ENCODE measurements at places on chromosomes 2 and 18.

- no peak for DNase-seq
Observed at GRCh38 chr2:21759819-21760218, 636.1 kb downstream of the TDRD15 start.

DNA sequence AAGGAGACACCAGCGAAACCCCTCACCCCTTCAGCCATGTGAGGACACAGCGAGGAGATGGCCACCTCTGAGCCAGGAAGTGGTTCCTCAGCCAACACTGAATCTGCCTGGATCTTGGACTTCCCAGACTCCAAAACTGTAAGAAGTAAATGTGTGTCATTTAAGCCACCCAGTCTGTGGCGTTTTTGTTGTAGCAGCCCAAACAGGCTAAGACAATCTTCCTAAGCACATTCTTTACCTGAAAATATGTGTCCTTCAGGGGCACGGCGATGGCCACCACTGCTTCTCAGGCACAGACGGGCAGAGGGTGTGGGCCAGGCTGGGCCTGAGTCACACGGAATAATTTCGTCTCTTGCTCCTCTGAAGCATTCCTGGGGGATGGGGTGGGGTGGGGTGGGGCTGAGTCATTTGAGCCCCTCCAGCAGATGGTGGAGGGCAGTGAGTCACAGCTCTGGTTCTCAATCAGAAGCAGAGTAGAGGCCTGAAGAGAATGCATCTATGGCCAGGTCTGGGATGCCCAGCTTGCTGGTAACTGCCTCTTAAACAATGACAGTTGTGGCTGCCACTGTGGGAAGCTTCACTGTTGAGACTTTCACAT lies 142.4 kb downstream of the CAPN13 start:
- DNase-seq, result peak; percentile 24

DNA sequence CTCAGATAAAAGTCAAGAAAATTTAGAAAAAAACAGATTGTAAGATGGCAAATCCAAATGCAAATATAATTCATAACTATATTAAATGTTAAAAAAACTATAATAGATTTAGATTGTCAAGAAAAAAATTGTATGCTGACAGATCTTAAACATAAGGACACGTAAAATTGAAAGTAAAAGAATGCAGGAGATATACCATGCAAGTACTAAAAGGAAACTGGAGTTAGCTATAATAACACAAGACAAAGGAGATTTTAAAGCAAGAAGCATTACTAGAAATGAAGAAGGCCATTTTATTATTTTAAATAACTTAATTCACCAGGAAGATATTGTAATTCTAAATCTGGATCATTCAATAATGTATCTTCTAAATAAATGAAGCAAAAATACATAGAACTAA lies 48.3 kb downstream of the TTC21B start:
- DNase-seq, result no peak

DNA sequence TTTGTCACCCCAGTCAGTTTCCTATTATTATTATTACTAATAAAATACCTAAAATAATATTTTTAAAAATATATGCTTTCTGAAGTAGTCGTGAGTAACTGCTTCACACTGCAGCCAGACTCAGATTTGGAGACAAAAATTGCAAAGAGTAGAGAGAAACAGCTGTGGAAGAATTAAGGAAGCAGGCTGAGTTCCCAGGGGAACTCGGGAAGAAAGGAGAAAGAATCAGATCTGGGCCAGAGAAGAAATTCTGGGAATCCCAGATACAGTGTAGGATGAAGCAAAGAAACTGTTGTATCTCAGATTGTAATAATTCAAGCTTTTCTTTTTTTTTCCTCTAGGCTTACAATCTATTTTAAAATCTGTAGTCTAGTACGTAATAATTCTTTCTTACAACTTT lies 182.3 kb downstream of the FTCDNL1 start:
- no peak for DNase-seq

DNA sequence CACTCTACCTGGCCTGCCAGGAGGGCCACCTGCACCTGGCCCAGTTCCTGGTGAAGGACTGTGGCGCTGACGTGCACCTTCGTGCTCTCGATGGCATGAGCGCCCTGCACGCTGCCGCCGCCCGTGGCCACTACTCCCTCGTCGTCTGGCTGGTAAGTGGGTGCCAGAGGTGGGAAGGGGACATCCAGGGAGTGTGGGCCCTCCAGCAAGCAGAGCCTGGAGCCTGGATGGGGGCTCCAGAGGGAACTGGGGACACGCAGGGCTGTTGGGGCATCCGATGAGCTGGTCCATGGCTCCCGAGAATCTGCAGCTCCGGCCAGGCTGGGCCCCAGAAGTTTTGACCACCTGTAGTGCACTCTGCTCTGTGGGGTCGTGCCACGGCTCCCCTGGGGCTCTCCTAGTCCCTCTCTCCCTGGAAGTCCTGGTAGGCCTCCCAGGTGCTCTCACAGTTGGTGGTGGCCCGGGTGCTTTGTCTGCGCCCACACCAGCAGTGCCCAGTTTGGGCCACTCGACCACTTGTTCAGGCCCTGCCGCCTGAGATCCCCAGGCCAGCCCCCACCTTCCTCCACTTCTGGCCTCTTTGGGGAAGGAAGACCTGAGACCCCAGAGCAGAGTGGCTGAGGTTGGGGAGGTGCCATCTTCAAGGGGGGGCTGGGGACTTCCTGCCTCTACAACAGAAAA lies 4.7 kb downstream of the ESPNL start:
- no peak for DNase-seq

DNA sequence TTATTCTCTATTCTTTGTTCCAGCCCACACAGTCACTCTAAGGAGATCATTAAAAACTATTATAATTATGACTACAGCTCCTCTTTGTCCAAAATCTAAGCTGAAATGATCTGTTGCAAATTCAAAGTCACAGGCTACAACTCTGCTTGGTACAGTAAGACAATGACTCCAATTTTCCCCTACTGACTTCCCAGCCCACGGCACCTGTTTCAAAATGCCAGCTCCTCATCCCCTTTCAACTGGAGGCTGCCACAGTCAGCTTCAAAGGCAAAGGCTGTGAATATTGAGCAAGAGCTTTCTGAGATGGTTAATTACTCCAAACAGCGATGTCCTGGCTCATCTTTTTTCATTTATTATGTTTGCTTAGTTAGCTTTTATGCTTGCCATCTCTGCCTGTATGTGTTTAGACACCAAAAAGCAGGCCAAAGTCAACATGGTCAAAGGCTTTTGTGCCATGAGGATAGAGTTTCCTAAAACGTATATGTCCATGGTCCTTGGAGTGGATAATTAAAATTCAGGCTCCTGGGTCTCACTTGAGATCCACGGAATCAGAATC lies 141.1 kb downstream of the DOCK10 start:
- no peak for DNase-seq

DNA sequence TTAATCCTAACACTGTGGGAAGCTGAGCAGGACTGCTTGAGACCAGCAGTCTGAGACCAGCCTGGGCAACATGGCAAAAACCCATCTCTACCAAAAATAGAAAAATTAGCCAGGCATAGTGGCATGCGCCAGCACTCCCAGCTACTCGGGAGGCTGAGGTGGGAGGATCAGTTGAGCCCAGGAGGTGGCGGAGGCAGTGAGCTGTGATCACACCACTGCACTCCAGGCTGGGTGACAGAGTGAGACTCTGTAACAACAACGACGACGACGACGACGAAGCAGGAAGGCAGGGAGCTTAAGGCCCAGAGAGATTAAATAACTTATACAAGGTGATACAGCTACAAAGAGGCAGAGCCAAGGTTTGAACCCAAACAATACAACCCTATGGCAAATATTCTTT lies 37.3 kb downstream of the CFAP36 start:
- no peak for DNase-seq

DNA sequence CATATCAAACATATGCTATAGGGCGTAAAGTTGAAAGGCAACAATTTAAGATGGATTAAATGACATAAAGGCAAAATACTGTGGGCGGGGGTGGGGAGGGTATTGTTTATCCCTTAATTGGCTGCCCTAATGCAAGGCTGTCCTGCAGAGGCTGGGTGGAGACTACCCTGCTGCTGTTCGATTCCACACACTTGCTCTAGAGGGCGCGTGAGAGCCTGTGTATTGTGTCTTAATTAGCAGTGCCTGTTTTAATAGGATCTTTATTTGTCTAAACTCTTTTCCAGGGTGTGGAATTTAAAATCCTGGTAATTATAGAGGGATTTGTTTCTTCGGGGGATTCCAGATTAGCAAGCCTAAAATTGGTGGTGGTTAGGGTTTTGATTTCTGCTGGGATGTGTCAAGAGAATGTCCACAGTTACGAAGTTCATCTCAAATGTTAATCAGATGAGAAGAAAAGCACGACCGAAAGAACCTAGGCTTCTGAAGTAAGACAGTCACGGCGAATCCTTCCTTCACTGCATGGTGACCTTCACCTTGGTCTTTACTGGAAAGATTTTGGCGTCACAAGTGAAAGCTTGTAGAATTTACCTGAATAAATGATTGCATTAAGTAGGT lies 103.5 kb upstream of the MAP3K20 start:
- DNase-seq, result no peak

GRCh38 chr2:194745557-194746146 lies 911.4 kb upstream of the SLC39A10 start:
- no peak for DNase-seq

DNA sequence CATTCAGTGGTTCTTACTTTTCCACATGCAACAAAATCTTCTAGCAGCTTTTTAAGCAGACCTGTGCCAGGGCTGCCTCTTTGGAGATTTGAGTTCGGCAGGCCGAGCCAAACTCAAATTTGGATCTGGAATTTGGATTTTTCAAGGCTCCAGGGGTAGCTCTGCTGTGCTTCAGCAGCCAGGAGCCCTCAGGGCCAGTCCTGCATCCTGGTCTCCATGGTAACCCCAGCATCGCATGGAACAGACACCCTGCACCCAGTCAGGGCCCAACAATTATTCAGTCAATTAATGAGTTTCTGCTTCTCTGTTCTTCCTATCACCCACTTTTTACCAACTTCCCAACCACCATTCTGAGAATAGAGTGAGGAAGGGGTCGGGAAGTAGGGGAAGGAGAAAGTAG lies 30.0 kb downstream of the EN1 start:
- no peak for DNase-seq

DNA sequence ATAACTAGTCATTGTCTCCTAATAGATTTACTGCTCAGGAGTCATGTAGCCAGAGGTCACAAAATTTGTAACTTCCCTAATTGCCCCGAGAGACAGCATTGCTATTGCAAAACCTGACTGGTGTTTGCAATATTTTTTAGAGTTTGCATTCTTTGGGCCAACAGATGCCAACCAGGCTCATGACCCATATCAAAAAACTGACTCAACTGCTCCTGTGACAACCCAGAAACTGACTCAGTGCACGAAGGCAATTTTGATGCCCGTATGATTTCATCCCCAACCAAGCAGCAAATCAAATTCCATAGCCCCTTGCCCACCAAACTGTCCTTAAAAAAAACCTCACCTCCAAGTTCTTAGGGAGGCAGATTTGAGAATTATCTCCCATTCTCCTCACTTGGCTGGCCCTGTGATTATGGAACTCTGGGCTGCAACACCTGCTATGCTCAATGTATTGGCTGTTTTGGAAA lies 951.3 kb downstream of the TSN start:
- DNase-seq, result no peak

DNA sequence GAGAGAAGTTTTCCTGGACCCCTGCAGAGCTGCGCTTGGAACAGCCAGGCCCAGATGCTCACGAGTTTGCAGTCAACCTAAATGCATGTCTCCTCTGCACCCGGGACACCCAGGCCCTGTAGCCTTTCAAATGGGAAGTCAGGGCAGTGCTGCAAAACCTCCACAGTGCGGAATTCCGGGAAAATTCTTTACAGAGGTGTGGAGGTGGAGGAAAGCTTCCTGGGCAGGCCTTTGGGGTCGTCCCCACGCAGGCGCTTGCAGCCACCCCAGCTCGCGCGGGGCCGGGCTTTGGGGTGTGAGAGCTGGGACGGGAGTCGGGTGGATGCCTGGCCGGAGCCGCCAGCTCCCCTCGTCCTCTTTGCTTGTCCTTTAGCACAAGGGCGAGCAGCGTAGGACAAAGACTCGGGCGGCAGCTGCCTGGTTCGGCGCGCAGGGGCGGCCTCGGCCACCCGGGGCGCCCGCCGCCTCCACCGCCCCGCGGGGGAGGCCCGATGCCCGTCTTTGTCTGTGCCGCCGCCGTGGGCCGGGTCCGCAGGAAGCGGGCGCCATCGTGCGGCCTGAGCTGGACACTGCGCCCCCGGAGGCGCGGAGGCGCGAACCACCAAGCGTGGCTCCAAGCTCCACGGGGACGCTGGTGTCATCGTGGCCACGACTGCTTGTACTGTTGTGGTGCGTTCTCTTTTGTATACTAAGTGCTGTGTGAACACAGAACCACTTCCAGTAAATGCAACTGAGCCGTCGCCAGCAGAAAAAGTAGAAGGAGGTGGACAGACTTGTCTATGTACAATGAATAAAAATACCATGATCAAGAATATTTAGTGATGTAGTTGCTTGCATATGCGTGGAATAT lies 28.2 kb upstream of the BCL11A start:
- DNase-seq, result peak; percentile 56

DNA sequence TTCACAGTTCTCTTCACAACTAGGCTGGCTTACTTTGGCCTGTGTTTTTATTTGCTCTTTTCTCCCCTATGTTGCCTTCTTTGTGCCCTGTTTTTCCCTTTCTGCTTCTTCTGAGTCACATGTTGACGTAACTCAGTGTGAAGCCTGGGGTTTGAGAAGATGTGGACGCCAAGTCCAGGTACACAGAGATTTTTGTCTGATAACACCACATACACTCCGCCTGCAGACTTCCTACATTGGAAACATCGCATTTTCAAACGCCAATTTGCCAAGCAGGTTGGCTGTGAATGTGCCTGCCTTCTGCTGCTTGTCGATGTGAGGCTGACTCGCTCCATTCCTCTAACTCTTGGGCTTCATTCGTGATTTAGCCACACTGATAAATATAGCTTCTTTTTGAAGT lies 62.6 kb upstream of the FN1 start:
- DNase-seq, result no peak

DNA sequence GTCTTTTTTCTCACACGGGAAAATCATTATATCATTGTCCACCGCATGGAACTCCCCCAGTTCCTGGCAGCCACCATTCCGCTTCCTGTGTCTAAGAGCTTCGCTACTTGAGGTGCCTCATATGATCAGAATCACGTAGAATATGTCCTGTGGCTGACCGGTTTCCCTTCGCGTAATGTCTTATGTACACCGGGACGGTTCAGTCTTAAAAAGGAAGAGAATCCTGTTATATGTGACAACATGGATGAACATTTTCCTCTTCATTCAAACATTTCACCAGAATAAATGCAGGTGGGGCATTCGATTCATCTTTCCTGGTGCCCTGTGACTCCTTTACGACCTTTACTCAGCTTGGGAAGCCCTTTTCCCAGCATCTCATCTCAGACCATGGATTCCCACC lies 131.7 kb upstream of the TWIST2 start:
- DNase-seq, result no peak

GRCh38 chr2:85148190-85148589 lies 15.0 kb downstream of the TCF7L1 start:
- no peak for DNase-seq

GRCh38 chr2:45855374-45855773 lies 203.9 kb downstream of the PRKCE start:
- no peak for DNase-seq

DNA sequence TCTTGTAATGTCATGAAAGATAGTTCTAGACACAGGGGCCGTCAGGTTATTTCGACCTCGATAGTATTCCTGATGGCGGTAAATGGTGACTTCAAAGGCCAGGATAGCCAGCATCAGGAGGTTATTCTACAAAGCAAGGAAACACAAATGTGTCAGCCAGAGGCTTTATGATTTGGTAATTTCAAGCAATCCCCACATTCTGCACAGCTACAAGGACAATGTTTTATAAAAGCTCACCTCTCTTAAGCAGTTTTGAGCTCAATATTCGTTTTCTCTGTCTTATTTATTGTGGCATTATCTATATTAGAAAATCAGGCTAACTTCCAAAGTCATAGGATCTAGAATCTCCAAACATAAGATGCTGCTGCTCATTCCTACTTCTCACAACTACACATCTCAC lies 235.2 kb downstream of the NAPG start:
- DNase-seq, result no peak

All from stimulated activated CD8-positive, alpha-beta memory T cell treated with anti-CD3 and anti-CD28 coated beads, Interleukin-15, amount 100 ng/mL, for 48 hours (primary cell).